ENCODE measurements at places on chromosomes 2 and 18. TPM values are rescaled to one million over a fixed set of nuclear protein-coding genes. Genes with fewer than 3 reads are reported as not detected.

The ACVR1C gene
- 0.61 TPM for polyA plus RNA-seq

The SLC5A7 gene
- polyA plus RNA-seq: not detected

The SERPINB3 gene
- 0.33 TPM for polyA plus RNA-seq

The EHBP1 gene
- polyA plus RNA-seq: 19.1 TPM

The ACTG2 gene
- 6.3 TPM for polyA plus RNA-seq

The NETO1 gene
- 13.0 TPM for polyA plus RNA-seq

The GAL3ST2 gene
- not detected for polyA plus RNA-seq

The EPB41L3 gene
- 8.0 TPM for polyA plus RNA-seq

DNA sequence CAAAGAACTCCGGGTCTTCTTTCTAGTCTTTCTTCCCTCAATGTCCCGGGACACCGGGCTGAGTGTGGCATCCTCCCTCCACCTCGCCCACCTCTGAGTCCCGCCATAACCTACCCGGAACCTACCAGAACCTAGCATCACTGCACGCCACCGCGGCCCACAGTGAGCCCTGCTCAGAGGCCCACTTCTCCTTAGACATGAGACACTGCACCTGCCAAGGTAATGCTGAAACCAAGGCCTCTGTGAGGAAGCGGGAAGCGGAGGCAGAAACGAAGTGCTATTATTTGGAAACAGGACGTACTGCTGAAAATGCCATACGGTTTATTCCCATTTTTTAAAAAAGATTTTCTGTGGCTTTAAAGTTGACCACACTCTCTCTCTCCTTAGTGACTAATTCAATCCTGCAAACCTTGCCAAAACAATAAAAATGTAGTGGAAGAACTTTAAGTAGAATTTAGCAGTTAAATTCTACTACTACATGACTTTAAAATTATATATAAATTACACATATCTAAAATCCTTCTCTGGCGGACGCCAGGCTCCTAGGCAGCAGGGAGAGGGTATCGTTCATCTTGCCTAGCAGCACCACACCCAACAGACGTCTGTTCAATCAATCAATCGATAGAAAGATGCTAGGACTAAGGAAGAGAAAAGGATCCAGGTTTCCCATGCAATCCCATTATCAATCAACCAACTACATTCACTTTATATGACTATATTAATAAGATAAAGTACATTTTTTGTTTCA, 82.0 kb downstream of the ZNF516 start:
- no peak for DNase-seq

GRCh38 chr2:190584980-190585661, 50.6 kb upstream of the NEMP2 start:
- no peak for DNase-seq

DNA sequence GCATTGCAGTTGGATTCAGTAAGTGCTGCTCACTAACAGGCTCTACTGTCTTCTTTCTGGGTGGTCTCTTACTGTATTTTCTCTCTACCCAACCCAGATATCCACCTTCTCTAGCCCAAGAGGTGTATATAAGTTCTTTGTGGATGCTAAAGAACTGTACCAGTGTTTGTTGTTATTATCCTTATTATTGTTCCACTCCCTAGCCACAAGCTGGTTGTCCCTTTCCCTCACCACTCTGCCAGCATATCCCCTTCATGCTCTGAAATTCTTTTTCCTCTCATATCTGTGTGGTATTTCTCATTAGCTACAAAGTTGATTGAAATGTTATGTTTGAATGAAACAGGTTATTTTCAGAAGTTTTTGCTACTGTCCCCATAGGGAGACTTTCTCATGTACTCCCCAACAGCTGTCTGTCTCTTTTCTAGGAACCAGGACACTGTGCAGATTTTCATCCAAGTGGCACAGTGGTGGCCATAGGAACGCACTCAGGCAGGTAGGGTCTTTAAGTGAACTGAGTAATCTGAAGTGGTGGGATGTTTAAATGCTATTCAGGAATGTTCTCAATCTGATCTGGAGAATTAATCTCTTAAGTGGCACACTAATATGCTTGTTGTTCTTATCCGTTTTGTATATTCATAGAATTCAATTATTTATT, 56.8 kb downstream of the COX7A2L start:
- DNase-seq: no peak

DNA sequence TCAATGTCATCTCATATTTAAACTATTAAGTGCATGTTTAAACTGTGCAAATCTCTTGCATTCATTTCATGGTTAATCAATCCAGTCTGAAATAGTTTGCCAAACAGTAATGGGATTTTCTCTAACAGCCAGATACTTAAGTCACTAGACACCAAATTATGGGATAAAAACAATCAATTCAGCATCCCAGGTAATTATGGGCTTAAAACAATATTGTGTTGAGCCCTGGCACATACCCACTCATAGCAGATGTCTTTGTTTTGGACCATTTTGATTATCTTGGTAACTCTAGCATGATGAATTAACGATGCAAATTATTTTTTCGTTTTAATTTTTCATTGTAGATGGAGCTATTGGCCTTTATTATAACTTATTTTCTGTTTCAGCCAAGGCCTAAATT, 118.5 kb upstream of the CD302 start:
- no peak for DNase-seq

DNA sequence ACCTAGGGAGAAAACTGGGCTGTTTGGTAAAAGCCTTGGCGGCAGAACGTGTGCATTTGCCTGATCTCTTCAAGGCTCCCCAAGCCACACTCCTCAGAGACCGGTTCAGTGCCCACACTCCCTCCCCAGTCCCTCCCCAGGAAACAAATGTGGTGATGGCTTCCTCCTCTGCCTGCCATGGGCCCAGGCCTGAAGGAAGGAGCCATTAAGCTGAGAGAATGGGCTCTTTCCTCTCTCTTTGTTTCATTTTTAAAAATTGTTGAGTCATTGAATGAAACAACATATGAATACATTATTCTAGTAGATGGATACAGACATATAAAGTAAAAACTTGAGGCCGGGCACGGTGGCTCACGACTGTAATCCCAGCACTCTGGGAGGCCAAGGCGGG, 50.6 kb upstream of the YWHAQ start:
- DNase-seq: no peak

DNA sequence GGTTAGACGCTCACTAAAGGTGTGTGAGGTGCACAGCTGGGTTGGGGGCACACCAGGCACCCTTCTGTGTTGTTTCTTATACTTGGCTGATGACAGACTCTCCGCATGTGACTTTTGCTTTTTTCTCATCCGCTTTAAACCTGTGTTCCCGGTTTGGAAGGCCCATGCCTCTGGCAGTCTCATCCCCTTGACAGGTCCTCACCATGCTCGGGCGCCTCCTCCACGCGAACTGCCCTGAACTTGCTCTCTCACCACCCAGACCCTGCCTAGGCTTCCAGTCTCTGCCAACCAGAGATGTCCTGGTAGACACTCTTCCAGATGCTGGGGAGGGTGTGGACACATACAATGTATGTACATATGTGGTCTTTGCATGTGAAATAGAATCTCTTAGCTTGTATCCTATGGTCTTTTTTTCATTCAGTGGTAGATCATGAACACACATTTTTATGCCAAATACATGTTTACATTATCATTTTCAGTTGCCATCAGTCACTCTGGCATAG, 79.8 kb downstream of the LIMS1 start:
- DNase-seq: no peak

DNA sequence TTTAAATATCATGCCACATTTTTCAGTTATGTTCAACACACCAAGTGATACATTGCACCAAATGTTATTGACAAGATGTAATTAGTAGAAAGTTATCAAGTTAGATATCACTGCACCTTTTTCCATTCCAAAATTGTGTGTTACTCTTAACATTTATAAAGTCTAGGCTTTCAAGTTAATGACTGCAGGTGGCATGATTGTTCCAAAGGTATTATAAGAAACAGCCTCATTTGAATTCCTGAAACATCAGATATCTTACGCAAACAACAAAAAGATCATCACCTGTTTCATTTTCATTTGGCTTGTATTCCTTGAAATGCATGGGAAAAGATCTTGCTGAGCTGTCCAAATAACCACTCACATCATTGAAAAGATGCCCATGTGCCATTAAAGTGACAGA, 1528.2 kb upstream of the ZEB2 start:
- no peak for DNase-seq

DNA sequence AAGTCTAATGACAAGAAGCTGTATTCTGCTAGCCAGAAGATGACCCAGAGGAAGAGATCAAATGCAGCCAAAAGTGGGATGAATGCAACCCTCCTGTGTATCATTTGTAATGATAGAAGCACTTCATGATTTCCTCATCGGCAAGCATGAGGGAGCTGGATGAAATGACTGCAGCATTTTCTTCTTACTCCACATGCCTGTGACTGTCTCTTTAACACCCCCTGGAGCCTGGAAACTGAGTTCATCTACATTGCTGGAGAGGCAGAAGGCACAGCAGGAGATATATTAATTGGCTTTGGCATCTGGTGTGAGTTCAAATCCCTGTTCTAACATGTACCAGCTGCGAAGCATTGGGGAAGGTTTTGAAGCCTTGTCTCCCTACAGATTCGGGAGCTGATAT, 37.7 kb downstream of the ID2 start:
- DNase-seq: no peak

DNA sequence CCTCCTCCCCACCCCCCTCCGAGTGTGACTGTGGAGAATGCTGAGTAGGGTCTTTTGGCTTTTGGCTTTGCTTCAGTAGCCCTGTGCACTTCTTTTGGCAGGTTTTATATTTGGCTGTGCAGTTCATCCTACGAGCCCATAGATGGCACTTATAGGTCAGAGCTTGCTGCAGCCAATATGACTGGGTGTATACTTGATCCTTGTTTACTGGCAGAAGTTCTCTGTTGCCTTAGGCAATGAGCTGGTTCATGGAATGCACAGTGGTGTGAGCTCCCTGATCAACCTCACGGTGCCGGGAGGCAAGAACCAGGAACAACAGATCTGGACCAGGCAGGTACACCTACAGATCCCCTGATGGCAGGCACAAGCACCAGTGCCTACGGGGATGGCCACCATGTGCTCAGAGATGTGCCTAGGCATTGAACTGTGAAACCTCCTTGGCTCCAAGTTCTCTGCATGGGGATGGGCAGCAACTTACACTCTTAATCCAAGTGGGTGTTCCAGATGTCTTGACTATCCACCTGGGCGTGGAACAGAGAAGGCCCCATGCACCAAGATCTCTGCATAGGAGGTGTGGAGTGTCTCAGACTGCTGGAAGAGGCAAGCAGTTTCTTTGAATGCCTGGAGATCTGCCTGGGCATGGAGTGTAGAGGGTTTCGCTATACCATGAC, 190.4 kb downstream of the KIAA1328 start:
- DNase-seq: peak; percentile 55

- no peak for DNase-seq
These were observed 20.1 kb downstream of the CEP68 start for GRCh38 chr2:65076345-65076710.

- DNase-seq: peak; percentile 78
These were observed 25.0 kb downstream of the SERPINB8 start for GRCh38 chr18:63994783-63995399.

DNA sequence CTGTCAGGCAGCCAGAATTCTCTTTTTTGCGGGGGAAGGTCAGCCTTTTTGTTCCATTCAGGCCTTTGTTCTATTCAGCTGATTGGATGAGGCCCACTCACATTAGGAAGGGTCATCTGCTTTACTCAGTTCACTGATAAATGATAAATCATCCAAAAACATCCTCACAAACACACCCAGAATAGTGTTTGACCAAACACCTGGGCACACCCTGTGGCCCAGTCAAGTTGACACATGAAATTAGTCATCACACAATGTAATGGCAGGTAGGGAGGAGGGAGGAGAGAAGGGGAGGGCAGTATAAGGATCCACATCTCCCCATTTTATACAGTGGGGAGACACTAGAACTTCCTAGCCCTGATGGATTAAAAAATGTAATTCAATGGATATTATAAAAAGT, 8.3 kb upstream of the RMC1 start:
- DNase-seq: no peak

GRCh38 chr2:119485336-119486110, 38.8 kb downstream of the SCTR start:
- DNase-seq: no peak

- no peak for DNase-seq
These were observed 812.6 kb upstream of the LRATD1 start for GRCh38 chr2:13819896-13820295.

GRCh38 chr2:96956211-96956610, 30.2 kb downstream of the FAM178B start:
- no peak for DNase-seq

DNA sequence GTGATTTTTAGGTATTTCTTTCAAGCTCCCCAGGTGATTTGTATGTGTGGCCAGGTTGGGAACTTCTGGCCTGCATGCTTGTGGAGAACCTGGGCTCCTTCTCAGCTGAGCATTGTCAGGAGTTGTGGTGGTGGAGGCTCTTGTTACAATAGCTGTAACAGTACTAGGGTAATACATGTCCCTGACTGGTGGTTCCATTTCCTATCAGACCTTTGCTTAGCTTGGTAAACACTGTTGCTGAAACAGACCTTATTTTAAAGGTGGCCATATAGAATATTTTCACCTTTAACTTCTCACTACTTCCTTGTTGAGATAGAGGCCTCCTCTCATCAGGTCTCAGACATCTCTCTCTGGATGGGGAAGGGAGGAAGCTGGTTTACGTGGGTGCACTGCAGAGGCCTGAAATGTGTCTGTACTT, 79.2 kb downstream of the SETBP1 start:
- DNase-seq: no peak

DNA sequence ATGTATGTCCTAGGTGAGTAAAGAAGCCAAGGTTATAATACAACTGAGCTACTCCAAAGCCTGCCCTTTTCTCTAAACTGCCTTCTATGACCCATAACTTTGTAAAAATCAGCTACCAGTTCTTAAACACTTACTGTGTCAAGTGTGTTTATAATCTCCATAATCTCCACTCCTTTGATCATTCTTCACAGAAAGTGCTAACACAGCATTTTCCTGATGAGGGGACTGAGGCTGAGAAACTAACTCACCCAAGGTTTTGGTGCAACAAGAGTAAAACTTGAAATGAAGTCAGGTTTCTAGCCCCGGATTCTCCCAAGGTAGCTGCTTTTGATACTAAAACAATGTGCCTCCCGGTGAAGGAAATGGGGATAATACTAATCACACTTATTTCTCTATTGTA, 1.9 kb upstream of the C2orf49 start:
- DNase-seq: no peak

GRCh38 chr2:169895294-169895985, 68.2 kb downstream of the UBR3 start:
- DNase-seq: no peak

GRCh38 chr2:228430986-228431385, 249.5 kb upstream of the SPHKAP start:
- no peak for DNase-seq

DNA sequence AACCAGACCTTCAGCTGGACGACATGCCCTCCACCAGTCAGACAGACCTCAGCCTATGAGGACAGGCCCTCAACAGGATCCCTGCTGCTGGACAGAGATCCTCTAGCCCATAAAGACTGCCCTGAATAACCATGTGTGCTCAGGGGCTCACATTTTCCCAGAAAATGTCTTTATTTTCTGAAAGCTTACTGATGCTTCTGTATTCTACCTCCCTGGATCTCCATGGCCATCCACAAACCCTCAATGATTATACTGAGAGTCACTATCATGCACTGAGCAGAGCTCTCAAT, 1.8 kb upstream of the PTPN18 start:
- no peak for DNase-seq

Data from GM23338 (cell line).